A673 (cell line): ENCODE measurements at places on chromosomes 7 and 10. TPM values are rescaled to one million over a fixed set of nuclear protein-coding genes. Genes with fewer than 3 reads are reported as not detected.

Gene AASS
- 38.8 and 44.4 TPM in 2 replicates for total RNA-seq

DNA sequence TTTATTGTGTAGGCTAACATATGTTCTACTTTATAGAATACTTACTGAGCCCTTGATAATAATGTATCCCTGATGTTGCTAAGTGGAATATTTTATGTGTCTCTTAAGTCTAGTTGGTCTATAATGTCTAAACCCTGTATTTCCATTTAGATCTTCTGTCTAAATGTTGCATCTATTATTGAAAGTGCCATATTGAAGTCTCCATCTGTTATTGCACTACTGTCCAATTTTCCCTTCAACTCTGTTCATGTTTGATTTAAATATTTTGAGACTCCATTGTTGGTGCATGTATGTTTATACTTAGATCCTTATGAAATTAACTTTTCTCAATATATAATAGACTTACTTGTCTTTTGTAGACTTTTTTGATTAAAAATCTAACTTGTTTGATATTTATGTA, 924.5 kb upstream of the KCND2 start:
- DNase-seq, result no peak

Gene EZH2
- 123 and 140 TPM in 2 replicates for total RNA-seq

Gene KIAA1217
- total RNA-seq, result 76.2 and 94.1 TPM in 2 replicates

Gene INHBA
- total RNA-seq, result 1.7 and 2.4 TPM in 2 replicates

DNA sequence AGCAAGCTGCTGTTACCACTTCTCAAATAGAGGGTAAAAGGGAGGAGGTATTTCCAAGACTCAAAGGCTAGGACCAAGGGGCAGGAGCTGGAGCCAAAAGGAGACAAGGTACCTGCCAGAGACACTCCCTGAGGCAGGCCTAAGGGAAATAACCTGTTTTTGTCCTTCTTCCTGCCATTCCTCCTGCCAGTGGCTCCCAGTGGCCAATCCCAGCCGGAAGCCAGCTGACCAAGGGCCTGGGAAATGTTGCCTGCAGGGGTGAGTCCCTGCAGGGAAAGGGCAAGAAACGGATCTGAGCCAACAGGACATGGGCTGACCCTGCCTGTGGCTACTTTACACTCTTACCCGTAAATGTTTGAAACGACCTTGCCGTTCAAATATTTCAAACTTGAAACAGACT, 3.5 kb downstream of the CYTH3 start:
- no peak for DNase-seq
